ENCODE measurements at places on chromosomes 12 and 14.
A peak's percentile ranks its signal among the peaks of the same experiment; 100 is the strongest.

GRCh38 chr12:21818627-21819026, 44.1 kb upstream of the KCNJ8 start:
- no peak for DNase-seq

- no peak for DNase-seq
Observed at GRCh38 chr14:57897144-57897748, 31.4 kb upstream of the SLC35F4 start.

DNA sequence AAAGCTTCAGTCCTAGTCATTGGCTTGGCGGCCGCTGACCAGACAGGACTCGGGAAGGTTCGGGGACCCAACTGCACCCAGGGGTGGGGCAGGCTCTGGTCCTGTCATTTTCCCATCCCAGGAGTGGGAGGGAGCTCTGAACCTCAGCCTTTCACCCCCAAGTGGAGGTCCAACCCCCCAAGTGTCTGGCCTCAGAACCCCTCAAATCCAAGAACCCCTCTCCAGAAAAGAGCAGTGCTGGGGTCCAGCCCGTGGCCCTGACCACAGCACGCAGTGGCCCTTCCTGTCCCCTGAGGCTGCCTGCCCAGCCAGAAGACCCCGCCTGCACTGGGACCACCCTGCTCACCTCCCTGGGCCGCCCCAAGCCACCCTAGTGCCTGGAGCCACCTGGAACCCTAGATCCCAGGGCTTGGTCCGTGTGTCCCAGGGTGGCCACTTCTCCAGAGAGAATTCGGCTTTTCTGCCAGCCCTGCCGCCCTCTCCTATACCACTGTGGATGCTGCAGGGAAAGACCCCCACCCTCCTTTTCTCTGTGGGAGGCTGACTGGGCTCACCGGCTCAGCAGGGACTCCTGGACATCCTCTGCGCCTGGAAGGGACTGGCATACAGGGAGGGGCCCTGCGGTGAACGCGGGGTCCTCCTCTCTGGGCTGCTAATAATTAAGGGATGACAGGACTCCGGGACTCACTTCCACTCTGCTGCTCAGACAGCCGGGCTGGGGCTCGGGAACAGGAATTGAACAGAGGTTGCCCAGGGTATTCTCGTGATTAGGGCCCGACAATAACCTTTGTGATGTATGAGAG, 326.9 kb upstream of the SFSWAP start:
- no peak for DNase-seq

- DNase-seq = no peak
Observed at GRCh38 chr14:62886461-62886860, 158.8 kb downstream of the KCNH5 start.

DNA sequence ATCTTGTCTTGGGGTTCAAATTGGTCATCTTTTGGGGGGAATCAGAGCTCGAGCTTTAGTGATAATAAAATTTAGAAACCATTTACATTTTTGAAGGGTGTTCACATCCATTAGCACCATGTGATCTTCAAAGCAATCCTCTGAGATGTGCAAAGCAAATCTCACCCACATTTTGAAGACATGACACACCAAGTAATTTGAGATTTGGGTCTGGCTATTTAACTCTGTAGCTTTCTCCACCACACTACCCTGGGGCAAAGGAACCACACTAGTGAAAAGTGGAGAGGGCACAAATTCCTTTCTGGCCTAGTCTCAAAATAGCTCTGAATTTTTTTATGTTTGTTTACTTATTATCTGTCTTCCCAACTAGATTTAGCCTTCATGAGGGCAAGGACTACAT, 46.6 kb upstream of the TMEM233 start:
- DNase-seq = no peak

DNA sequence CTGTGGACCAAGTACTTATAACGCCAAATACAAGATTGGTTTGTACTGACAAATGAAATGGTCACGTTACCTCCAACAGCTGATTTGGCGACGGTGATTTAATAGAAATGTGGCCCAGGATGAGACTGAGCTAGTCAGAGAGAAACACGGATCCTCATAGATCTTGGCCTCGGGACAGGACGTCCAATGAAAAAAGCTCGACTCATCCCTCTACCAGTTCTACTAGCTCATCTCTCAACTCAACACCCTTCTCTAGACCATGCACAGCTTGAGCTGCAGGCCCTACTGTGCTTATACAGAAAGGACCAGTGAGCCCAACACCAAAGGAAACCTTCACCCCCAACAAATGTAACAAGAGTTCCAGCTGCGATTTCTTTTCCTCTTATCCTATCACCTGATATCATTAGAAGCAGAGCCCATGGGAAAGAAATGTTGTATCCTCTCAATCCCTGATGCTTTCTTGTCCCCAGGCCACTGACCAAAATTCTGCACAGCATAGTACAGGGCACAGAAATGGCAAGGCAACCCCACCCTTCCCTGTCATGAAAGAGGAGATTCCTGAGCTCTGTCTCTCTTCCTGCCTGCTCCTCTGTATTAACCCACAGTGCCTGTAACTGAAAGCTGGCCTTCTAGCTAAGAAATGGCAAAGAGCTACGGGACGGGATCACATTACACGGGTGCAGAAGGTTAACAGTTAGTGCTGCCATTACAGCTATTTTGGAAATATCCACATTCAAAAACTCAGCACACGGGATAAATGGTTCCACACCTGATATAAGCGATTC, 39.2 kb downstream of the DICER1 start:
- no peak for DNase-seq

- no peak for DNase-seq
Observed at GRCh38 chr12:14982991-14983390, 10.1 kb downstream of the PDE6H start.

- peak; percentile 27 for DNase-seq
Observed at GRCh38 chr14:31950764-31951637, 126.1 kb upstream of the ARHGAP5 start.

- DNase-seq = no peak
Observed at GRCh38 chr14:99947695-99948094, 117.5 kb upstream of the EVL start.

DNA sequence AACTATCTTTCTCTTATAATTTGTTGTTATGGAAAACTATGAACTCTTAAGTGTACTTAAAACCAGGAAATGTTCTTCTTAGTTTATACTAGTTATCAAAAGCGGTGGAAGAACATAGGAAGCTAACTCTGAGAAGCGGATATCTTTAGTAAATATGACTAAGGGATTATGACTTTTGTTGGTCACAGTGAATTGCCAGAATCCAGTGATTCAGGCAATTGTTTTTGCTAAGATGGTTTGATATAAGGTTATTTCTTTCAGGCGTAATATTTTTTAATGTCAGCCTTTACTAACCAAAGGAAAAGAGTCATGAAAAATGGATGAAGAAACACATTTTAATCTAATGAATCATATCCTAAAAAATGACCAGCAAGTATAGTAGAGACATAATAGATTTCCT, 473.5 kb downstream of the FOXG1 start:
- DNase-seq = no peak

DNA sequence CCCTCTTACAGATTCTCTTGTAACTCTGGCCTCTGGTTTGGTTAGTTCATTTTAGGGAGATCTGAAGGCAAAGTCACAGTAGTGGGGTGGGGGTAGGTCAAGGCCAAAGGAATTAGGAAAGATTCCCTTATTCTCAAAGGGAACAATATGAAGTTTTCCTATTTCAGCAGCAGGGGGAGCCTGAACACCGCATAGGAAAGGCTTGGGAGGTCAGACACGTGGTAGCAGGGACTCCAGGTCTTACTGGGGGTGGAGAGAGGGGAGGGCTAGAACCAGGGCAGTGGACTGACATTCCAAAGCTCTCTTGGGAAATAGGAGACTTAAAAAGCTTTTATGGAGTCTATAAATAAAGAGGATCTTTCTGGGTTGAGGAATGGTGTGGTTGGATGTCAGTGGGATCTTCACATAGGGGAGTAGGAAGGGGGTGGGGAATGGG, 1.3 kb downstream of the ZC3H10 start:
- peak; percentile 47 for DNase-seq

GRCh38 chr12:124742678-124743077, 121.0 kb downstream of the SCARB1 start:
- no peak for DNase-seq

DNA sequence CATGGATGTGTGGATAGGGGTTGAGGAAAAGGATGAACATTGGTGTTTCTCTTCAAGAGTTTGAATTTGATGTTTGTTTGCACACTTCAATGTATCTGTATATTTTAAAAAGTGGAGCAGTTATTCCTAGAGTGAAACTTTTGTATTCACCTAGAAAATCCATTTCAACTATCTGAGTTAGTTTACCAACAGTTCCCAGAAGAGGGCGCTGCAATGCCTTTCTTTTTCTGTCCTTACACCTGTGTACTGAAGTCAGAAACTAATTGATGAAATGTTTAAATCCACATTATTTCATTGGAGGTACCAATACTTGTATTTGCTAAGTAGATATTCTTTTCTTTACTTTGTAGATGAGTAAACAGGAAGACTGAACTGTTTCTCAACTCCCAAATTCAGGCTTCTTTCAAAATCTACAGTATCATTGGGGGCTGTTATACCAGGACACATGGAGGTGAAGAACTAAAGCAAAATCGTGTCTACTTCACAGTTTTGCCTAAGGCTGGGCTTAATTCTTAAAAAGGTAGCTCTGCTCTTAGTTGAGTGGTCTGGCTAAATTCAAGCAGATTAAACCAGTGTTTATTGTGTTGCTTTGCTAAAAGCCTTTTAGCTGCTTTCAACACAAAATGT, 26.6 kb upstream of the KLRB1 start:
- no peak for DNase-seq

- DNase-seq = no peak
Observed at GRCh38 chr14:77035267-77035666, 6.8 kb upstream of the IRF2BPL start.

- no peak for DNase-seq
Observed at GRCh38 chr14:93759719-93760307, 28.5 kb downstream of the PRIMA1 start.

DNA sequence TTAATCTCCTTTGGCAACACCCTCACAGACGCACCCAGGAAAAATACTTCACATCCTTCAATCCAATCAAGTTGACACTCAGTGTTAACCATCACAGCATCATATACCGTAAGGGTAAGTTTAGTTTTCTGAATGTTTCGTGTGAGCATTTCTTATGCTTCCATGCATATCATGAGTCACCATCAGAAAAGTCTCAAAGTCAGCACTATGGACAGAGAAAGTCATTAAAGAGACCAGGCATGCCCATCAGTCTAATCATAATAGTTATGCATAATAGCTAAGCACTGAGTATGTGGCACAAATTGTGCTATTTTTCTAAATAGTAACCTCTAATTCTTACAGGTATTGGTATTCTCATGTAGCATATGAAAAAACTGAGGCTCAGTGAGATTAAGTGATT, 158.8 kb upstream of the PRMT8 start:
- DNase-seq = no peak

- DNase-seq = no peak
Observed at GRCh38 chr12:12384571-12385340, 27.9 kb downstream of the BORCS5 start.

DNA sequence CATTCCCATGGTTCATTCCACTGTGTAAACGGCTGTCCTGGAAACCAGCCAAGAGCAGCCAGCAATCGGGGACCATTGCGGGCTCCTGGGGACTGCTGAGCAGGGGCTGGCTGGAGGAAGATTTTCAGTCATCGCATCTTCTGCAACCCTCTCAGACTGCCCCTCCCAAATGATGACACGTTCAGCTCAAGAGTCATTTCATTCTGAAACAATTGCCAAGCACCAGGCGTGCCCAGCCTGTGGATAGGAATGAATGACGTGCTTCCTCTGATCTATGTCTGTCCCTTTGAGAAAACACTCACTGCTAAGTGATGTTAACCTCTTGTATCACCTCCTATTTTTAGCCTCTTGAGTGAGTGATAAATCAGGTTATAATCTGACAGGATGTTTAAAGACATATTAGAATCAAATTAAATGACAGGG, 62.0 kb downstream of the NDUFA12 start:
- peak; percentile 25 for DNase-seq

- DNase-seq = peak; percentile 61
Observed at GRCh38 chr14:71103662-71104484, 196.6 kb downstream of the PCNX1 start.

DNA sequence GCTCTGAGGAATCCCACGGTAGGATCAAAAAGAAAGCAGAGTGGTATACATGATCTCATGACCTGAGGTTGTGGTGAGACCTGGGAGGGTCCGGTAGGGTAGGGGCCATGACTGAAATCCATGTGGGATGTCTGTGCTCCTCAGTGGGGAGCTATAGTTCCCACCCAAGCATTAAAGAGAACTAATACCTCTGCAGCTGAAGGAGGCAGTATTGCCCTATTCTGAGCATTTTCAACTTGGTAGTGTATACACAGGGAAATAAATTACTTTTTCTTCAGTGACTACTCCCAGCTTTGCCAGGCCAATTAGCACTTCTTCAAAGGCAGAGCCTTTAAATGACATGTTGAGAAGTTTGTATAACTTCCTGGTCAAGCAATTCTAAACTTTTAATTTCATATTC, 613.8 kb downstream of the KCNH5 start:
- no peak for DNase-seq

- no peak for DNase-seq
Observed at GRCh38 chr14:65206448-65207096, 104.3 kb upstream of the MAX start.
